ENCODE measurements at places on chromosomes 16 and 17.

GRCh38 chr17:8674344-8675305, 44.1 kb upstream of the MYH10 start:
- peak; percentile 78 for DNase-seq

- DNase-seq, result peak; percentile 95
These were observed 7.4 kb downstream of the KDM6B start for GRCh38 chr17:7841396-7841914.

- no peak for DNase-seq
These were observed 2.6 kb downstream of the PPP1R9B start for GRCh38 chr17:50147841-50148225.

DNA sequence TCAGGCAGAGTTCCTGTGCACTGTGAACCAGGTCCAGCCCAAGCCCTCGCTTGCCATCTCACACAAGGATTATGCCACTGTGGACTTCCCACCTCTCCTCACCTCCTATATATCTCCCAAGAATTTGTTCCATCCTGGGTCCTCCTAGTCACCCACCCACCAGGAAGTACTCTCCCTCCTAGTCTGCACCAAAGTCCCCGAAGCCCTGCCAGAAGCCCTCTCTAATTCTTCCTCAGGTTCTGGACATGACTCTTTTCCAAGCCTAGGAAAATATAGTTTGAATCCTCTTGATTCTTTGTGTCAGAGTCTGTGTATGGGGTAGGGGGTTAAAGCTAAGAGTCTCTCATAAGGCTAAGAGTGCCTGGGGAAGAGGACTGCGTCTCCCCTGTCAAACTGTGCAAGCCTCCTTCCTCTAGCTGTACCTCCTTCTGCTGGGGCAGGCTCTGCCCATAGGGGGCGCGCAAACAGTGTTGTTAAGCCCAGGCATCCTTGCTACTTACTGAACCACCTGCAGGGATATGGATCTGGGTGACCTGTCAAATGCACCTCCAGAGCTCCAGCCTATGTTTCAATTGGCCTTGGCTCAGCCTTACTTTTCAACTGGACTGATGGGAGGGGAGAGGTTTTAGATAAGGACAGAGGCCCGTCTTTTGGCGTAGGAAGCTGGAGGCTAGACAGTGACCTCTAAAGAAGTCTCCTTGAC, 16.6 kb upstream of the DLX4 start:
- peak; percentile 53 for DNase-seq

DNA sequence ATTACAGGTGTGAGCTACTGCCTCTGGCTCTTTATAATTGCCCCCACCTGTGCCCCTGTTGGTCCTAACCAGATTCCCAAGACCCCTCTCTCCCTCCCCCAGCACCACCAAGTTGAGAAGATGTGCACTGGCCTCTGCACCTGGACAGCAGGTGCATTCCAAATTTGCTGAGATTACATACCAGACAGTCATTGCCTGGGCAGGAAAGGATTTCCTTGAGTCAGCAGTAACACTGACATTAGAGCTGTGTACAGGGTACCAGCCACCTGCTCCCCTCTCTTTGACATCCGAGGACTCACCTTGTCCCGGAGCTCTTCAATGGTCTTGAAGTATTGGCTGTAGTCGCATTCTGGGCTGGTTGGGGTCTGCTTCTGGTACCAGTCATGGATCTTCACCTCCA, 659 bp downstream of the KRT15 start:
- DNase-seq, result no peak

DNA sequence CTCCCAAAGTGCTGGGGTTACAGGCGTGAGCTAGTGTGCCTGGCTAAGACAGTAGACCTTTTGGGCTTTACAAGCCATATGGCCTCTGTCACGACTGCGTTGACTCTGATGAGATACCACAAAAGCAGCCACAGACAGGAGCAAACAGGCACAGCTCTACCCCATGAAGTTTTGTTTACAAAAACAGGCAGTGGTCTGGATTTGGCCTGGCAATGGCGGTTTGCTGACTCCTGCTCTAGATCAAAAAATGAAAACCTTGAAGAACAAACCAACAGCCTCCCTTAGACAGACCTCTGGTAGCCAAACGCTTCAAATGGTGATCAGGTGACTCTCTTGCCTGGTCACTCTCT, 20.7 kb downstream of the SLC43A2 start:
- DNase-seq, result no peak

GRCh38 chr17:76022285-76022684, 4.8 kb downstream of the EVPL start:
- DNase-seq, result no peak

- peak; percentile 53 for DNase-seq
These were observed 1.2 kb upstream of the FOXF1 start for GRCh38 chr16:86508947-86509758.

DNA sequence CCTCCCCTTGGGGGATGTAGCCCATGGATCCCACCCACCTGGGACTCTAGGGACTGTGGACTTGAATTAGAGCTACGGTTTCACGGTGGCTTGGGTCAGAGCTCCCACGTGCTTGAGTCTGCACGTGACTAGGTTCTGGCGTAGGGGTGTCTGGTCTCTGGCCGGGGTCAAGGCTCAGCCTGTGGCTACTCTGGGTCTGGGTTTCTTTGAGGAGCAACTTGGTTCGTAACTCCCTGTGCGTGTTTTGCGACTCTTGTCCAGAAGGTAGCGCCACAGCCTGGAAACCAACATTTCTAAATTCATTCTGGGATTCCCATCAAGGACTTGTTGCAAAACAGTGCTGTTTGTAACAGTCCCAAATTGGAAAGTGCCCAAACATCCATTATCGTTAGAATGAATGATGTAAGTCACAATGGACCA, 470 bp upstream of the GGT6 start:
- DNase-seq, result no peak

GRCh38 chr16:2523801-2524231, 3.6 kb downstream of the AMDHD2 start:
- no peak for DNase-seq

DNA sequence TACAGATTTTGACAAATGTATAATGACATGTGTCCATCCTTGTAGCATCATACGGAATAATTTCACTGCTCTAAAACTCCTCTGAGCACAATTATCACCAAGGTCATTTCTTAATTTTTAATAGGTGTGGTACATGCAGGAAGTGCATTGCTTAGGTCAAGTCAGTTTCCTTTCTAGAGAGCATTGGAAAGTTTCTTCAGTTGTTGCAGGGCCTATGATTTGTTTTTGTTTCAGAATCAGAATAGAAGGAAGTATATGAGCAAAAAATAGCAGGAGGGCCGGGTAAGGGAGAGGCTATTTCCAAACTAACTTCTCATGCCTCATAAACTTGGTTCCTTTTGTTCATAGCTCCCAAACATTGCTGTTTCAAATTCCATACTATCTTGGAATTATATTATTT, 24.0 kb upstream of the SLFN5 start:
- DNase-seq, result no peak

GRCh38 chr16:57432505-57432904, 14.7 kb downstream of the CIAPIN1 start:
- DNase-seq, result no peak

DNA sequence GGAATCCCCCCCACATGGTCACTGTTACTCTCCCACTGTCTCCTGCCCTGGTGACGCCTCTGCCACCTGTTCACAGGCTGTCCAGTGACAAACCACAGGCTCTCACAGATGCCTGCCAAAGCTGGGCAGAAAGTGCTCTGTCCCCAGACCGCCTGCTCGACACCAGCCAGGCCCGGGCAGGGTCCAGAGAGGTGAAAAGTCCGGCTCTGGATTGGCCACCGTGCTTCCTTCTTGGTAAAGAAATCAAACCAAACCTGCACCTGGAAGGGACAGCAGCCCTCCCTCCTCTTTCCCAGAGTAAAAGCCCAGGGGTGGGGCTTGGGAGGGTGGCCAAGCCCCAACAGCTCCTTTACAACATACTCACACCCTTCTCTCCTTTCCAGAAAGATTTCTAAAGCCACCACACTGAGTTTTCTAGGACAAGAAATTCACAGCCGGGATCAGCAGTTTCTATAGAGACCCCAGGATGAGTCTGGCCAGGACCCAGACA, 6.2 kb downstream of the PCGF2 start:
- no peak for DNase-seq

- no peak for DNase-seq
These were observed 13.3 kb downstream of the TVP23A start for GRCh38 chr16:10805334-10805733.

- peak; percentile 18 for DNase-seq
These were observed 5.4 kb upstream of the CHRNE start for GRCh38 chr17:4908301-4908700.

DNA sequence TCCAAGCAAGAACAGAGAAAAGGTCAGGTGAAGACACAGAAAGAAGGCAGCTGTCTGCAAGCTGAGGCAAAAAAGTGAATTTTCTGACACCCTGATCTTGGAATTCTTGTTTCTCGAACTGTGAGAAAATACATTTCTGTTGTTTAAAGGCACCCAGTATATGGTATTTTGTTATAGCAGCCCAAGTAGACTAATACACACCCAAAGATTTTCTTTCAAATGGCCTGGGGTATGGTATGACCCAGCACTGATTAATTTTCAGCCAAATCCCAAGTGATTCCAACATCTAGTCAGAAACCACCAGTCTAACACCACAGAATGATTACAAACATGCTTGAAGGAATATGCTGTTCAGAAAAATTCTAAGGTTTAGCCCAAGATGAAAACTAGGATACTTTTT, 36.8 kb downstream of the TRIM37 start:
- no peak for DNase-seq

DNA sequence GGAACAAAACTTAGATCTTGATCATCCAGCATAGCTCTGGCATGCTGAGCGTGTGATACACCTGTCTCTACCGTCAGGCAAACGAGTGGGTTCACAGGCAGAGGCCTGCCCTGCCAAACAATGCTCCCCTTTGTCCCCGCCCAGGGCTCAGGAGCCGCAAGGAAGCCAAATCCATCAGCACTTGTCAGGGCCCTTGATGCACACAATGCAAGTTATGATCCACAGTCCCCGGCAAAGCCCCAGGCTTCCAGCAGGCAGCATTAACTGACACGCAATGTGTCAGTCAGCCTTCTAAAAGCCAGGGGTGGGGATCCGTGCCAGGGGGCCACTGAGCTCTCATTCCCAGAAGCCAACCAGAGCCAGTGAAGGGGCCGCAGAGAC, 460.9 kb downstream of the SLC39A11 start:
- no peak for DNase-seq

- no peak for DNase-seq
These were observed 41.3 kb upstream of the ZC3H18 start for GRCh38 chr16:88528902-88529318.

GRCh38 chr16:76502555-76502954, 225.4 kb downstream of the CNTNAP4 start:
- no peak for DNase-seq

DNA sequence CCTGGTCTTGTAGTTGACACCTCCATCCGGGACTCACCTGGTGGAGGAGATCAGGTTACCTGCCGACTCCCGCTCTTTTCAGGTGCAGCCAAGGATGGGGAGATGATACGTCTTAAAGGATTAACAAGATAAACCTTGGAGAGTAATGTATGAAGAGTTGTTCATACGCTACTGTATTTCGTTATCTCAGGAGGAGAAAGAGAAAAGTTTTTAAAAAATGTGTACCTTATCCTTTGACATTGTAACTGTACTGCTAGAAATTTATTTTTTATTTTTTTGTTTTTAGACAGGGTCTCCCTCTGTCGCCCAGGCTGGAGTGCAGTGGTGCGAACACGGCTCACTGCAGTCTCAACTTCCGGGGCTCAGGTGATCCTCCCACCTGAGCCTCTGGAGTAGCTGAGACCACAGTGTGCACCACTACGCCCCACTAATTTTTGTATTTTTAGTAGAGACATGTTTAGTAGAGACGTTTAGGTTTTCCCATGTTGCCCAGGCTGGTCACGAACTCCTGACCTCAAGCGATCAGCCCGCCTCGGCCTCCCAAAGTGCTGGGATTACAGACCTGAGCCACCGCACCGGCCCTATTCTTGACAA, 764 bp upstream of the SMURF2 start:
- no peak for DNase-seq

- DNase-seq, result no peak
These were observed 71.9 kb downstream of the AXIN2 start for GRCh38 chr17:65489413-65490155.

DNA sequence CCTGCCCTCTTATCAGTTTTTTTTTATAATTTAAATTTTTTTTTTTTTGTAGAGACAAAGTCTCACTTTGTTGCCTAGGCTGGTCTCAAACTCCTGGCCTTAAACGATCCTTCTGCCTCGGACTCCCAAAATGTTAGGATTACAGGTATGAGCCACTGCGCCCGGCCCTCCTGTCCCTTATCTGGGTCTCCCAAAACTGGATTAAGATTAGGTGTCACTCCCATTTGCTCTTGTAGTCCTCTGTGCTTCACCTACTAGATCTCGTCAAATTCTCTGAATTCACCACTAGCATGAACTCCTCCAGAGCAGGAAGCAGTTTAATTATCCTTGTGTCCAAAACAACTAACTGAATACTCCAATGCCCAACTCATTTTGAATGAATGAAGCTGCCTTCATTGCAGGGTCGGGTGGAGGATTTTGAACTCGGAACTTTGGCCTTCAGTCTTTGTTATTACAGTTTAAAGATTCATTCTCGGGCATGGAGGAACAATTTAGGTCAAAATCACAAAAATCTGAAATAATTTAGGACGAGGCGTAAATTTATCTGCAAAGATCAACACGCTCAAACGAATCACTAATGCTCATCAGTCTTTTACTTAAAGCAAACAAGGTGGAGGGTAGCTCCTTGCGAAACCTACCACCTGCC, 802 bp upstream of the ATXN2L start:
- no peak for DNase-seq

- peak; percentile 66 for DNase-seq
These were observed 530 bp downstream of the NAA60 start for GRCh38 chr16:3444032-3444388.

DNA sequence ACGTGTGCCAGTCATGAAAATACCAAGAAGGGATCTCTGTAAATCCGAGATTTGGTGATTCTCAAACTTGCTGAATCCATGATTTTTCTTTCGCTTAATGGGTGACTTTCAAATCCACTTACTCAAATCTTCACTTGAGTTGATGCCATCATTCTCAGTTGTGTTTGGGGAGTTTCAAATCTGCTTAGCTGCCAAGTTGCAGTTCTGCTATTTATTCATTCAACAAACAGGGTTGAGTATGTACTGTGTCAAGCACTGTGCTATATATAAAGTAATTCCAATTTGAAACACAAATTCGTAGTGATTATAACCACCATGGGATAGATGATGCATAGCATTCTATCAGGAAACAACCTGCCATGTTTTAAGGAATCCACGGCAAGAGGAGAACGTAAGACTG, 394.3 kb downstream of the CDH13 start:
- DNase-seq, result no peak

GRCh38 chr16:12805066-12805465, 1.4 kb upstream of the CPPED1 start:
- DNase-seq, result peak; percentile 14

GRCh38 chr16:47990676-47991075, 165.1 kb downstream of the ABCC12 start:
- no peak for DNase-seq

GRCh38 chr16:3573146-3573815, 3.9 kb downstream of the NLRC3 start:
- no peak for DNase-seq

DNA sequence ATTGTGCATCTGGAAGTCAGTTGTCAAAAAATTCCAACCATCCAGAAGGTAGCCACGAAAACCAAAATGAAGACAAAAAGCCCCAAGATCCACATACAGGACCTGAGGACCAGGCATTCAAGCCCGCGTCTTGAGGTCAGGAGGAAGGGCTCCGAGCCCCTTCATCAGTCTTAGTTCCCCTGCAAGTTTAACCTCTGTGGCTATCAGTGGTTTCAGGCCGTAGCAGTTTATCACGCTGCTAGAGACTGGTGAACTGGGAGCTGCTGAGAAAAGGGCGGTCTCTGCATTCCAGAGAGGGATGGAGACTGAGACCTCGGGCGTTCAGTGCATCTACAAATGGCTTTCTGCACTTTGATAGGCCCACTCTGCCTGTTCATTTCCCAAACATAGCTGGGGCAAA, 70.6 kb downstream of the IRF8 start:
- DNase-seq, result peak; percentile 5
